NCI-H510A (cell line): ENCODE measurements at places on chromosomes 3 and 15.

- DNase-seq: no peak
These were observed 4.7 kb upstream of the COL6A5 start for GRCh38 chr3:130340766-130341165.

DNA sequence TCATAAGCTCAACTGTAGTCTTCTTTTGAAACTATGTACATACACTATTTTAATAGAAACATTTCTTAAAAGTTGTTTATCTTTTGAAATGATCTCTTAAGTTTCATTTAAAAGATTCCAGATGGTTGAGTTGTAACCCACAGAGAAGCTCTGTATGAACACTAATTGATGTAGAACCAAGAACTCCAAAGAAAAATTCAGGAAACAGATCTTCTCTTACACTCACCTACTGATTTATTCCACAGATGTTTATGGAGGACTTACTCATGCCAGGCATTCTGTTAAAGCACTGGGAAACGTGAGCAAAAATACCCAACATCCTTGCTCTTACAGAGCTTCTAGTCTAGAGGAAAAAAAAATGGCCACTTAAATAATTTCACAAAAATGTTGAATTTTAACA, 551.1 kb downstream of the NAALADL2 start:
- DNase-seq: no peak

DNA sequence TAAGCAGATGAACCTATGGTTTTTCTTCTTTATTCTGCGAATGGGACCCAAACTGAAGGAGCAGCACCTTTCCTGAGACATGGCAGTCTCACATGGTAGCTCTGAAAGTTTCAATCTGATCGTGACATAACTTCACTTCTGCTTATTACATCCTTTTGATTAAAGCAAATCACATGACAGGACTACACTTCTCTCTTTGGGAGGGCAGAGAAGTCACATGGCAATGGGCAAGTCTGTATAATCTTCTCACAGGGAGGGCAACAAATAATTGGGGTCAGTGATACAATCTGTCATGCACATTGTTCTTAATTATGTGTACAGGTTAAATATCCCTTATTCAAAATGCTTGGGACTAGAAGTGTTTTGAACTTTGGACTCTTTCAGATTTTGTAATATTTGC, 21.6 kb downstream of the NCBP2 start:
- no peak for DNase-seq

DNA sequence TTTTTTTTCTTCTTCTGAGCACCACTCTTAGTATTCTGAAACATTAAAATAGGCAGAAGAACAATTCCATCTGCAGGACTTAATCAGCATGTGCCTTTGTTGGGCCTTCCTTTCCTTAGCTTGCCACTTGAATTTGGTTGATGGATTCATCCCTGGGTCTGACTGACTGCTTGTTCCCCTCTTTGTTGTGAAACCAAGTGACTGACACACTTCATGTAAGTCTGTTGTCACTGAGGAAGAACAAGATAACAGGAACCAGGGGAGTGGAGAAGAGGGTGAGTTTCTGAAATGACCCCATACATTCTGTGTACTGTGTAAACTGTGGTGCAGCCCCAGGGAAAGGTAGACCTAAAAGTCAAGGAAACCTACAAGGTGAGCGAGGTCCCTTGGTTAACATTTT, 188.7 kb upstream of the TBC1D5 start:
- DNase-seq: no peak

GRCh38 chr3:98039322-98040024, 4.4 kb upstream of the GABRR3 start:
- peak; percentile 31 for DNase-seq

- DNase-seq: no peak
These were observed 37.1 kb downstream of the ATP6V1A start for GRCh38 chr3:113783980-113784379.

GRCh38 chr3:40923143-40923542, 276.2 kb upstream of the CTNNB1 start:
- DNase-seq: no peak

DNA sequence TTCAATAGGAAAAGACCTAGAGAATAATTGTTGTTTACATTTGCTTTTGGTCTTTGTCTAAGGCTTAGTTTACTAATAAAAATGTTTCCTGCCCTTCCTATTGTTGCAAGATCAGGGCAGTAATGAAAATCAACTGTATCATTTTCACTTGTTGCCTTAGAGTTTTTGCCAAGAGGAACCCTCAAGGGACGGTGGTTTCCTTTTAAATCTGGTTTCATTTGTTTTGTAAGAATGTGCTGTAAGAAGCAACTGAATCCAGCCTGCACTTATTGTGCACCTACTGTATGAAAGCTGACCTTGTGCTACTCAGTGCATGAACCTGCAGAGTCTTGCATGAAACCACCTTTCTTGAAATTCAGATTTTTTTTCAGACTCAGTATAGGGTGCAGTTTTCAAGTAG, 5.3 kb downstream of the IGF1R start:
- no peak for DNase-seq

DNA sequence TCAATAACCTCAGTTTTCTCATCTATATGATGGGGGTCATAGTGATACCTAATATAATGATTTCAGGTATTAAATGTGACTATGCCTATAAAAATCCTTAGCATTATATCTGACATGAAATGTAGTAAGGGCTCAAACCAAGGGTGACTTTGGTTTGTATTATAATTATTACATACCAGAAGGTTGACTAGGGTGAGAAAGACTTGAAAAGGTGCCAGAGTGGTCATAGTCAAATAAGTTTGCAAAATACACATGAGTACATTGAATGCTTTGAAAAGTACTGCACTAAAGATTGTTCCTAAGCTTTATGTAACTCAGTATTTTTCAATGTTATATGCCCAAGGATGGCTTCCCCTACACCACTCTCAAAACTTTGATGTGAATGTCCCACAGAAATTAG, 297.2 kb downstream of the ARPP21 start:
- DNase-seq: no peak

DNA sequence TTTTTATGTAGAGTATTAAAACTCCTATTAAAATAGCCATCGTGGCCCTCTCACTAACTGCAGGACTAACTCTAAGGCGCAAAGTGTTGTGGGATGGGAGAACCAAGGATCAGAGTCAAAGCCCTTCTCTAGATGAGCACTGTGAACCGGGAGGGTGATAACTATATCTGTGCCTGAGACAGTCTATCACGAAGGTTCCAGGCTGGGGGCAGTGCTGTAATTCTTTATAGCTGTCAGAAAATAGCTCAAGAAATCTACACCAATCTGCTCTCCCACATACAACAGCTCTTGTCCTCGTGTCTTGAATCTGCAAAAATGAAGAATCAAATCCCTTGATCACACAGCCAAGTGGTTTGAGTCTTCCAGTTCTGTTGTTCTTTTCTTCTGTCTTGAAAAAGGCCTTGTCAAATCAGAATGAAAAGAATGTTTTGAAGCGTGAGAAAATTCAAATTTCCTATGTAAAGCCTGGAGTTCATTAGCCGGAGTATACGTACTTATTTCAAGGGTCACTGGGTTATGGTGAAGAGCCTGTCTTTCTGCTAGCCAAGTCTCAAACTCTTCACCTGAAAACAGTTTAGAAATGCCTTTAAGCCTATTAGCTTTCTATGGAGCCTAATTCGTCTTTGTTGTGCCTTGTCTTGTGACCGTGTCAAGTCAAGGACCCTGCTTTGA, 185.3 kb upstream of the NECTIN3 start:
- DNase-seq: no peak

GRCh38 chr3:108887777-108888176, 65.2 kb downstream of the TRAT1 start:
- no peak for DNase-seq

DNA sequence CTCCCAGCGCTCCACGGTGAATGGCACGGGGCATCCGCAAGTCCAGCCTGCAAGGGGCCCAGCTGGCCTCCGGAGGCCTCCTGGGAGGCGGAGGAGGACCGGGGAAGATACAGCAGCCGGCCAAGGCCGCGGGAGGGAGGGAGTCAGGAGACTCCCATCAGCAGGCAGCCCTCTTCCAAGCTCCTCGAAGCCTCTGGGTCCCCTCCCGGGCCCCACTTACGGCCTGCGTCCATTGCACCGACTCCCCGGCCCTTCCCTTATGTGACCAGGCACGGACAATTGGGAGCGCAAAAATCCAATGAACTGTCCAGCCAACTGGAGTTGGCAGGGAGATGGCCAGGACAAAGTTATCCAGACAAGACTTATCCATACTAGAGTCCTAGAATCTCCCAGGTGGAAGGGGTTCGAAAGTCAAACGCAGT, 668 bp downstream of the MFGE8 start:
- DNase-seq: no peak

DNA sequence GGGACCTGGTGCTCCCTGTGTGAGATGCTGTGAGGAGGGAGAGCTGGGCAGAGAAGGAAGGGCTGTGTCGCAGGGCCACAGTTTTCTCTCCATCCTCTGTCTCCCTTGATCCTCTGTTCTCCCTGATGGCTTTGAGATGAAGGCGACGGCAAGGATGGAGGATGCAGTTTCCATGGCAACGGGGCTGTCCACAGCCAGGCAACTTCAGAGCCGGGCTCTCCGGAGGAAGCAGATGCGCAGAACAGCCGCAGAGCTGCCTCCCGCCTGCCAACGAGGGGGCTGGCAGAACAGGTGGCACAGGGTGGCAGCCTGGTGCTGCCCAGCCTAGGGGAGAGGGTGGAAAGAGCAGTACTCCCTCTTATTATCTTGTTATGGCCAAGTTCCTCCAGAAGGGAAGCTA, 9.9 kb upstream of the GRM2 start:
- no peak for DNase-seq

GRCh38 chr3:121995161-121996137, 26.6 kb downstream of the ILDR1 start:
- no peak for DNase-seq

GRCh38 chr3:74510261-74510818, 104.1 kb downstream of the CNTN3 start:
- DNase-seq: no peak

GRCh38 chr3:81911221-81911620, 149.8 kb upstream of the GBE1 start:
- DNase-seq: no peak

DNA sequence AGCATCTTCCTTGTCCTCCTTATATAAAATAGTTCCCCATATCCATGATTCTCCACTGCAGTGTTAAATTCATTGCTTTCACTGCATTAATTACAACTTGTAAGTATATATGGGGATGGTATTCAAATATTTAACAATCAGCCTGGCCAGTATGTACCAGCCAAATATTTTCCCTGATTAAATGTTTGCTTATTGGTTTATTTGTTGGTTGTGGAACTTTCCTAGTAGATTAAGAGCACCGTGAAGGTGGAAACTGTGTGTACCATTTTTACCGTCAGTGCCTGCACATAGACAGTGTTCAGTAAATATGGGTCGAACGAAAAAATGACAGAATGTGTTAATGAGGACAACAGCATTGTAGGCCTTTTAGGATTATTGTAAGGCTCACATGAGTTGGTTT, 7.0 kb downstream of the LAMP3 start:
- no peak for DNase-seq

GRCh38 chr3:131796111-131796510, 238.7 kb downstream of the CPNE4 start:
- DNase-seq: no peak

DNA sequence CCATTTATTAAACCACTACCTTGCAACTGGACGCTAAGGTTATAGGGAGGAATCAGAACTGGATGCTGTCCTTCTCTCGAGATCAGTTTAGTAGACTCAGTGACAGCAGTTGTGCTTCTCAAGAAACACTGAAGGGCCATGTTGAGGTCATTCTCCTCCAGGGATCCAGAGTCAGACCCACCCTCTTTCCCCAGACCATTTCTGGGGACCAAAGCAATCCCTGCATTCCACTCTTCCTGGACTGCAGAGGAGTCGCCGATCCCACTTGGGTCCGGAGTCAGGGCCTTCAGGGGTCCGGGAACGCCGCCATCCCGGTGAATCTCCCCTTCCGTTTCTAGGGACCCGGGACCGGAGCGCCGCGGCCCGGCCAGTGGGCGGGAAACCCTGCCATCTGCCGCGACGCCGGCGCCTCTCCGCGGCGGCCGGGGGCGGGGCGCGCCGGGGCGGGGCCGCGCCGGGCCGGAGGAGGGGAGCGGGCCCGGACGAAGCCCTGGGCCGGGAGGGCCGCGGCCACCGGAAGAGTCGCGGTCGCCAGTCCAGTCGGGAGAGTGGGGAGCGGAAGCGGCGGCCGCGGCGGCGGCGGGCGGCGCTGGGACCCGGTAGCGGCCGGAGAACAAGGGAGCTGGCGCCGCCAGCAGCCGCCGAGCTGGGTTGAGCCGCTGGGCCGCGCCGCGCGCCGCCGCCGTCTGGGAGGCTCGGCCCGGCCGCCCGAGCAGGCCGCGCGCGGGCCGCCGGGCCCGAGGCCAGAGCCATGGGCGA, at the start of gene DVL3:
Gene DVL3 (plus strand): TSS at position 493 of the 759 bp plus-strand sequence. CDS start 259 bp downstream, at position 752.
- DNase-seq: peak; percentile 55

- DNase-seq: no peak
These were observed 130.9 kb upstream of the SATB1 start for GRCh38 chr3:18556001-18556408.

DNA sequence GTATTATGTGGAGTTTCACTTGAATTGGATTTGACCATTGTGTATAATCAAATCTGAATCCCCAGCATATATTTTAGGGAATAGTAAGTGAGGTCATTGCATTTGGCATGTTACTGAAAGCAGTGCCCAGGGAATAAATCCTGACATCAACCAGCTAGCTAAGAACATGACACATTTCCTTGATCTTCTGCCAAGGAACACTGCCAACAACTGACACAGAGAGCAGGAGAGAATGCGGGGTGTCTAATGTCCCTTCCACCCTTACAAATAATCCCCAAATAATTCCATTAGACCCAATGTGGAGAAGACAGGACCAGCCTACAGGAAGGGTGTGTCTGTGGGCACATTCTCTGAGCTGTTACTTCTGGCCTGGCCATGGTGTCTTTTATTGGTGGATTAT, 30.6 kb upstream of the UBE3A start:
- no peak for DNase-seq

- DNase-seq: no peak
These were observed 6.8 kb downstream of the RHOV start for GRCh38 chr15:40867199-40867598.

- no peak for DNase-seq
These were observed 117.2 kb downstream of the FNDC3B start for GRCh38 chr3:172156586-172156955.

DNA sequence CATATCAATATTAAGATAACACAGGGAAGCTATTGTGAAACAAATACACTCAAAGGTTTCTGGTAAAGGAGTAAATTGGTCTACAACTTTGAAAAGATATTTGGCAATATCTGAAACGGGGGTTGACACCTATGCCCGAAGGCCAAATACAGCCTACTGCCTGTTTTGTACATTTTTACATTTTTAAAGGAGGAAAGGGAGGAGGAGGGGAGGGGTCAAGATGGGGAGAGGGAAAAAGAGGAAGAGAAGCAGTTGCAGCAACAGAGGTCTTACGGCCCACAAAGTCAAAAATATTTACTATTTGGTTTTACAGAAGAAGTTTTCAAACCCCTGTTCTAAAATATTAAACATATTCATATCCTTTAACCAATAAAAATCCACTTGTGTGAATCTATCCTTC, 94.2 kb downstream of the FMN1 start:
- DNase-seq: no peak

- no peak for DNase-seq
These were observed 67.0 kb downstream of the MGLL start for GRCh38 chr3:127755305-127755681.

- no peak for DNase-seq
These were observed 182.0 kb upstream of the WNT5A start for GRCh38 chr3:55669133-55669532.
